ENCODE measurements at places on chromosomes 6 and 20.
A peak's percentile ranks its signal among the peaks of the same experiment; 100 is the strongest.

- no peak overlapping the region for H3K27ac ChIP-seq
- no peaks in the 10 kb centered on the region for H3K4me1 ChIP-seq
- no peaks in the 10 kb centered on the region for H3K36me3 ChIP-seq
- H3K4me3 ChIP-seq = no peak overlapping the region
- DNase-seq = no peak
Observed at GRCh38 chr6:156752666-156753301, 24.4 kb upstream of the ARID1B start.

DNA sequence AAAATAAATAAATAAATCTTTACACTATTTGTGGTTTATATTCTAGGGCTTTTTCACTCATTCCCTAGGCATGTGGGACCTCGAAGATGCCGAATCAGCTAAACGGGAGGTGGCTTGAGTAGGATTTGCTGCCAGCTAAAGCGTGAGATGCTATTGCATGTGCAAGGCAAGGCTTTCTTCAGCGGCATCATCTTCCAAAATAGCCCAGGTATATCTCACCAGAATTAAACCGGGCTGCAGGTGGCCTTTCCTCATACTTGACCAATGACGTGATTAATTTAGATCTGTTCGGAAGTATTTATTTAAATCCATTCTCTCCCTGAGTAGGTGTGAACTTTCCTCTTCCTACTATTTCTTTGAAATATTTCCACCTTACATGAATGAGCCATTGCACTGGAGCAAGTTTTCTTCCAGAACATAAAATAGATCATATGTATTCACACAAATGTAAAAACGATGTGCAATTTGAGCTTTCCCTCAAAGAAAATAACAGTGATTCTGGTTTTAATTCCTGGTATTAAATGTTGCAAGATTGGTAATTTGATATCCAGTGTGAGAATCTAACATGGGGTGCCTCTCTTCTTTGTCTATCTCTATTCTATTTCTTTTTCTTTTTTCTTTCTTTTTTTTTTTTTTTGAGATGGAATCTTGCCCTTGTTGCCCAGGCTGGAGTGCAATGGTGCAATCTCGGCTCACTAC is 24.3 kb upstream of the ZNF217 start:
- H3K27me3 ChIP-seq = no peaks in the 10 kb centered on the region
- H3K4me3 ChIP-seq = no peak overlapping the region
- H3K27ac ChIP-seq = no peak overlapping the region
- H3K4me1 ChIP-seq = peaks cover 18% of the 10 kb centered on the region
- H3K36me3 ChIP-seq = no peaks in the 10 kb centered on the region
- DNase-seq = no peak

GRCh38 chr20:59042796-59043631 is 428 bp upstream of the PRELID3B start:
- no peaks in the 10 kb centered on the region for H3K36me3 ChIP-seq
- H3K27me3 ChIP-seq = no peaks in the 10 kb centered on the region
- H3K4me3 ChIP-seq = peak overlapping the region; percentile 74
- DNase-seq = peak; percentile 81

- no peaks in the 10 kb centered on the region for H3K36me3 ChIP-seq
- no peak overlapping the region for H3K4me3 ChIP-seq
Observed at GRCh38 chr6:34729631-34730470, 27.5 kb upstream of the SNRPC start.

DNA sequence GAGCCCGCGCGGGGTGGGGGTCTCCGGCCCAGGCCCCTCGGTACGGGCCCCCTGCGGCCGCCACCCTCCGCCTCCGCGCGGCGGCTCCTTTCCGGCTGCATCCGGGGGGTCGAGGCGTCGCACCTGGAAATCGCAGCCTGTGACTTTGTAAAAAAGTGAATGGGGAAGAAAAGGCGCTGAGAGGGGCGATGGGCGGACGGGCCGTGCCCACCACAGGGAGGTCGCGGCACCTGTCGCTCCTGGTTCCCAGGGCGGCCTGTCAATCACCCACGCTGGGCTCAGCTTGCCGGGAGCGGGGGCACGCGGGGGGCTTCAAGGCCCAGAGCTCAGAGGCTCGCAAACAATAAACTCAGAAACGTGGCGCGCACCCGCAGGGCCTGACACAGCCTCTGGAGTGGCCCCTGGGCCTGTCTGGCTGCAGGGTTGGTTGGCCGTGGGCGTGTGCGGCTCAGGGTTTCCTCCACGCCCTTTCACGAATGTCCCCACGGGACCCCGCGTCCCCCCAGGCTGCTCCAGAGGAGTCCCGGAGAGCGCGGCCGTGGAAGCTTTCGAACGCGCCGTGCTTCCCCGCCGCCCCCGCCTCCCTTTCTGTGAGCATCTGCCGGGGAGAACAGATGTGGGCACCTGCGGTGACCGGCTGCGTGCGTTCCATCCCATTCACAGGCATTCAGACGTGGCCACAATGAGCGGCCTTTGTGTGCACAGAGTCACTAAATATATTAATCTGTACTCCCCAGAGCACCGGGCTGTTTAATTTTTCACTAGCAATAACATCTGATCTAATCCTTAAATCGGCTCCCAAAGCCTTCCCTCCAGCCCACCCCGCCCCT is 6.1 kb upstream of the DLL1 start:
- H3K36me3 ChIP-seq = no peaks in the 10 kb centered on the region
- peaks cover 2% of the 10 kb centered on the region for H3K4me1 ChIP-seq
- DNase-seq = no peak
- peaks cover 65% of the 10 kb centered on the region for H3K27me3 ChIP-seq
- H3K4me3 ChIP-seq = no peak overlapping the region

GRCh38 chr6:85079761-85080160 is 315.4 kb upstream of the TBX18 start:
- DNase-seq = no peak
- H3K27ac ChIP-seq = no peak overlapping the region
- no peak overlapping the region for H3K4me3 ChIP-seq
- no peaks in the 10 kb centered on the region for H3K27me3 ChIP-seq
- no peaks in the 10 kb centered on the region for H3K36me3 ChIP-seq
- no peaks in the 10 kb centered on the region for H3K4me1 ChIP-seq

DNA sequence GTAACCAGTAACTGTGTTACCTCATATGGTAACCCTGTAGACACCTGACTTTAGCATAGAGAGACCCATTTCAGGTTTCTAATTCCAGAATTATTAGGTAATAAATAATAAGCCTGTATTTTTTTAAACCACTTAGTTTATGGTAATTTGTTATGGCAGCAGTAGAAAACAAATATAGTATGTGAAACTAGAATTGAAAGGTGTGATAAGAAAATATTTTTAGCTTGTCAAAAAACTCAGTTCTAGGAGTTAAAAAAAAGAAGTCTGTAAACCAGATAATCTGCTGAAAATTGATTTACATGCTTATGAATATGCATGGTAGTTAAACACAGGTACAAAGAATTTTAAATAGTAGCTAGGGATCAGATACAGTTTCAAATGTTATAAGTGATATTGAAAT is 695.0 kb upstream of the GJE1 start:
- H3K27me3 ChIP-seq = no peaks in the 10 kb centered on the region
- H3K4me1 ChIP-seq = no peaks in the 10 kb centered on the region
- H3K27ac ChIP-seq = no peak overlapping the region
- no peak overlapping the region for H3K4me3 ChIP-seq

- DNase-seq = no peak
- H3K4me1 ChIP-seq = no peaks in the 10 kb centered on the region
- H3K27me3 ChIP-seq = no peaks in the 10 kb centered on the region
- H3K27ac ChIP-seq = no peak overlapping the region
- no peaks in the 10 kb centered on the region for H3K36me3 ChIP-seq
Observed at GRCh38 chr6:11729076-11729475, 49.5 kb downstream of the ADTRP start.

DNA sequence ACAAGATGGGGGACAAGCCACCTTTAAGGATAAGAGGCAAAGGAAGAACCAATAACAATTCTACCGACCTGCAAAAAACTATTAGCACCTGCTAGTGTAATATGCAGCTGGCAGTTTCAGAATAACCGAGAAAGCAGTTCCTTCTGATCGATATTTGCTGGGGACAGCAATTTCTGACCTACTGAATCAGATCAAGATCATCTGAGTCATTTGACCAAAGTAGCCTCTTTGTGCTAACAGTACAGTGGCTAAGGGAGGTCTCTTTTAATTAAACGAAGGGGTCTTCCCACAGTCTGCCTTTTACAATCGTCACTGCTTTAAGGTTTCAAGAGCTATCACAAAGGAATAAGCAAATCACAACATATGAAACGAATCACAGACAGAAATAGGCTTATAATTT is 318.9 kb downstream of the BTBD9 start:
- no peaks in the 10 kb centered on the region for H3K27me3 ChIP-seq
- no peak overlapping the region for H3K4me3 ChIP-seq
- H3K4me1 ChIP-seq = no peaks in the 10 kb centered on the region
- no peak for DNase-seq
- no peaks in the 10 kb centered on the region for H3K36me3 ChIP-seq
- no peak overlapping the region for H3K27ac ChIP-seq

GRCh38 chr20:43961541-43962471 is 47.2 kb downstream of the TOX2 start:
- H3K36me3 ChIP-seq = no peaks in the 10 kb centered on the region
- no peak for DNase-seq
- H3K4me1 ChIP-seq = peaks cover 23% of the 10 kb centered on the region
- H3K27ac ChIP-seq = no peak overlapping the region
